ENCODE measurements at places on chromosomes 2 and 18. TPM values are rescaled to one million over a fixed set of nuclear protein-coding genes. Genes with fewer than 3 reads are reported as not detected.

The SERPINB12 gene
- total RNA-seq = not detected

The C2orf80 gene
- total RNA-seq = not detected

The CRYBA2 gene
- total RNA-seq = not detected

The ANKRD62 gene
- not detected for total RNA-seq

The SLC66A2 gene
- total RNA-seq = 34.9 TPM

The CYRIA gene
- 25.9 TPM for total RNA-seq

The FAM117B gene
- total RNA-seq = 2.7 TPM

The POTEI gene
- total RNA-seq = not detected

The STARD6 gene
- total RNA-seq = 1.2 TPM

The LYG2 gene
- not detected for total RNA-seq

The RESP18 gene
- not detected for total RNA-seq

The DHRS9 gene
- not detected for total RNA-seq

The TBR1 gene
- under 0.01 TPM for total RNA-seq

The TMEM169 gene
- total RNA-seq = 0.22 TPM

The CYP20A1 gene
- total RNA-seq = 86.5 TPM

The LBX2 gene
- 2.2 TPM for total RNA-seq

The UGT1A6 gene
- not detected for total RNA-seq

The SLC9A4 gene
- not detected for total RNA-seq

The PJVK gene
- total RNA-seq = 2.2 TPM

The NTSR2 gene
- total RNA-seq = not detected

The HAAO gene
- total RNA-seq = 7.1 TPM
